Suprapubic skin (tissue), 4 donors: ENCODE measurements at places on chromosomes 1 and 21. TPM values are rescaled to one million over a fixed set of nuclear protein-coding genes. Genes with fewer than 3 reads are reported as not detected.

GRCh38 chr1:11581445-11581991 is 72.7 kb downstream of the FBXO2 start:
- DNase-seq, result no peak

- peak; percentile 93 for DNase-seq
Observed at GRCh38 chr1:155193275-155193990, 14.3 kb downstream of the THBS3 start.

The C1QB gene
- total RNA-seq, result 44.3 TPM

The TPR gene
- total RNA-seq, result 77.8 TPM

The LHX8 gene
- not detected for total RNA-seq

The ARHGAP30 gene
- total RNA-seq, result 13.7 TPM
